ENCODE measurements at places on chromosomes 7 and 10. TPM values are rescaled to one million over a fixed set of nuclear protein-coding genes. Genes with fewer than 3 reads are reported as not detected.

OGDHL gene
- total RNA-seq = 0.99 TPM

NEUROD6 gene
- not detected for total RNA-seq

PPP1R3A gene
- not detected for total RNA-seq

TBC1D12 gene
- total RNA-seq = 12.0 TPM

ECHDC3 gene
- 1.8 TPM for total RNA-seq

CTBP2 gene
- total RNA-seq = 87.1 TPM

UCN3 gene
- total RNA-seq = not detected

GPR85 gene
- 0.19 TPM for total RNA-seq

ATRNL1 gene
- total RNA-seq = 0.47 TPM

FRAT1 gene
- 2.3 TPM for total RNA-seq

IFIT1B gene
- total RNA-seq = not detected

AKR1D1 gene
- not detected for total RNA-seq

CNNM1 gene
- total RNA-seq = not detected

ANKRD30A gene
- total RNA-seq = not detected

ZNF425 gene
- total RNA-seq = 1.9 TPM

GHRHR gene
- 0.27 TPM for total RNA-seq

GDF2 gene
- not detected for total RNA-seq

NPC1L1 gene
- total RNA-seq = not detected

ZYX gene
- 27.7 TPM for total RNA-seq

PDCD11 gene
- total RNA-seq = 52.7 TPM

RPEL1 gene
- not detected for total RNA-seq

TUBAL3 gene
- 0.18 TPM for total RNA-seq

SPDYE2 gene
- not detected for total RNA-seq

EGFR gene
- 1.5 TPM for total RNA-seq

KAZALD1 gene
- 1.7 TPM for total RNA-seq

ALOX5 gene
- under 0.01 TPM for total RNA-seq

SND1 gene
- 212 TPM for total RNA-seq

EN2 gene
- 0.09 TPM for total RNA-seq

NANOS1 gene
- 0.18 TPM for total RNA-seq

Measured in endothelial cell of coronary artery (primary cell).